ENCODE measurements at places on chromosomes 6 and 20. TPM values are rescaled to one million over a fixed set of nuclear protein-coding genes. Genes with fewer than 3 reads are reported as not detected.

The SLC22A2 gene
- 12.8 TPM for polyA plus RNA-seq

DNA sequence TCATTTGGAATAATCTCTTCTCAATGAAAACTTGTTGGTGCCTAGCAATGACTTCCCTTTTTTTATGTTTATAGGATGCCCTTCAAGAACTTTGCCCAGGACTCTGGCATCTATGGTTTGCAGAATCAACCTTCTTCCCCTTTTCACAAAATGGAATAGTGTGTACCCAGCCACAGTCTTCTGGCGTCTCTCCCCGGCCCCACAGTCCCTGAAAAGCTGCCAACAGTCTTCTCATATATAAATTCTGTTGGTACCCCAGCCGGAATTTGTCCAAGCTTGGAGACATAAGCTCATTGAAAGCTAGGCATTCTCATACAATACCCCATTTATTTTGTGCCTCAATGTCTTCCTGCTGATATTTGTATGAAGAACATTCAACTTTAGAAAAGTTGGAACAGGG is 26.4 kb upstream of the MCM3 start:
- DNase-seq = no peak

The ARMC2 gene
- 10.9 TPM for polyA plus RNA-seq

The RIPOR3 gene
- polyA plus RNA-seq = 6.9 TPM

DNA sequence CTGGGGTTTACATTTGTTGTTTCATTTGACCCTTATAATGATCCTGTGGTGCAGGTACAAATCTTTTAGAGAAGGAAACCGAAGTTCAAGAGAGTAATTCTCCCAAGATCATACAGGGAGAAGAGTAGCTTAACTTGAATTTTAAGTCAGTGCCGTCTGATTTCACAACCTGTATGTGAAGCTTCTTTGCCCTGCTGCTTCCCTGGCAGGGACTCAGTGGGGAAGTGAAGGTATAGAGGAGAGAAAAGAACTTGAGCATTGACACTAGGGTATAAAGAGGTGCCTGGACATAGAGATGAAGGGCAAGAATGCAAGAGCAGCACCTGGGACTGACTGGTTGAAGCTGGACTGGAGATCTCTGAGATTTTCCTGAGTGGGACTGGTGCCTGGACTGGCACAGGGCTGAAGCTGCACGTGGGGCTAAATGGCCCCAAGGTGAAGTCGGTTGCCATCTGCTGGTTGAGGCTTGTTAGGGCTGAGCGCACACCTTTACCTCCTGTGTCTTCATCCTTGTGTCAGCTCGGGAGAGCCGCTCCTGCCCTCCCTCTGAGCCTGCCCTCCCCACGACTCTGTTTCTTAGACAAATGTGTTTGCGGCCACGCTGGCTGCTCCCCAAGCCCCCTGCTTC is 41.8 kb downstream of the FARS2 start:
- no peak for DNase-seq

DNA sequence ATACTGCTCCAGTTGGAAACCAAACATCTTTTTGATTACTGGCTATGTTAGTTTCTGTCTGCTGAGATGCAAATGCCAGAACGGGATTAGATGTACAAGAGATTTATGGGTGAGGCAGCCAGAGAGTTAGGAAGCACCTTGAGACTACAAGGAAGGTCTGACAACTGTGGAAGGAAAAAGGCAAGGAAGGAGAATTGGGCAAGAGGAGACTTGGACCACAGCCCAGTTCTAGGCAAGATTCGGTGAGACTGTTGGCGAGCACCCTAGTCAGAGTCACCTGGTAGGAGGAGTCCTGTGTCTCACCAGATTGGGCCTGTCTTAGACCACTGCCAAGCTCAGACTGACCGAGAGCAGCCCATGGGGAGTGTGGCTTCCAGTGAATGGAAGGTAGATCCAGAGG is 91.8 kb upstream of the F13A1 start:
- no peak for DNase-seq

DNA sequence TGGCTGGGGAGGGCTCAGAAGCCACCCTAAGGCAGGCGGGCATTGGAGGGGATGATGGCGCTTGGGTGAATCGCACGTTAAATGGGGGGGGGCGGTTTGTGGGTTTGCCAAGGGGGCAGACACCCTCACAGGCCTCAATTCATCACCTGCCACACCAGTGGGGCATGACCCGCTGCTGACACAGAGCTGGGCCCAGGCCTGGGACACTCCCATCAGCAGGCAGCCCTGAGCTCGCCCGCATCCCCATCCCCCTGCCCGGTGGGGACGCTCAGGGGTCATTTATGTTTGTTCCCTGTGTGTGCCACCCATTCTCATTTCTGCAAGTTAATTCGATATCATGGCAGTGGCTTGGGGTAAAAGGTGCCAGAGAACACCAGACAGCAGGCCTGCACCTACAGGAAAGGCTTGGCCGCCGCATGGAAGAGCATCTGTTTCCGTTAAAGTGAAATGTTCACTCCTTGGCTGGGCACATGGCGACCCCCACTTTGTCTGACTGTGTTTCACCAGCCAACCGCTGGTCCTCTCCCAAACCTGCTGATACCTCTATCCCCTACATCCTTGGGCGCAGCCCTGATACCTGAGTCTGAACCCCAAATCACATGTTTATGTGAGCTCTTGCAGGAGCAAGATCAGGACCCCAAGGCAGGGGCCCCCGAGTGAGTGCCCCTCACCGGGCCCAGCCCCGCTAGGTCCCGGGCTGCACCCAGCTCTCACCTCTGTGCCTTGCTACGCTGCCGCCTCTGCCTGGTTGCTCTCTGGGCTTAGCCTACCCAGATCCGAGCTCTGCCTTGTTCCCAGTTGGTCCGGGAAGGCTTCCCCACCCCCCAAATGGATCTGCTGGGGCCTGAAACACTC is 248.8 kb downstream of the TAF4 start:
- DNase-seq = no peak

The OLIG3 gene
- not detected for polyA plus RNA-seq

The C20orf204 gene
- polyA plus RNA-seq = 0.43 TPM

DNA sequence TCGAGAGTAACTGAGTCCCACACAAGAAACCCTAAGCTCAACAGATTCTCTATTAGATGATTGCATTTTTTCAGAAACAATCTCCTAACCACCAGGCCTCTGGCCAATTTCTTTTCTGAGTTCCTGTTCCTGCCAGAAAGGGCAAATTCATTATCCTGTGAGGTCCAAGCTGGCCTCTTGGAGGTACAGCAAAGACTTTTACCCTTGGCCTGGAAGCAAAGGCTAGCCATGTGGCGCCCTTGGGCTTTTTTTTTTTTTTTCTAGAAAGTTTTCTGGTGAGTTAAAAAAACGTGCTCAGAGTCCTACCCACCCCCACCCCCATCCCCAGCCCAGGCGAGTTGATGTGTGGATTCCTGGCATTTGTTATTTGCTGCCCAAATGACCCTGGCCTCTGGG is 59.0 kb upstream of the EEF1A1 start:
- no peak for DNase-seq

- DNase-seq = no peak
Observed at GRCh38 chr6:45386501-45386900, 8.8 kb upstream of the SUPT3H start.

The TCF15 gene
- 1.3 TPM for polyA plus RNA-seq

The NAPB gene
- 17.5 TPM for polyA plus RNA-seq

The FAM83D gene
- polyA plus RNA-seq = 14.3 TPM

- DNase-seq = no peak
Observed at GRCh38 chr6:30344191-30344867, 627 bp upstream of the RPP21 start.

- DNase-seq = no peak
Observed at GRCh38 chr6:1535295-1535694, 74.4 kb upstream of the FOXC1 start.

- no peak for DNase-seq
Observed at GRCh38 chr6:50591135-50591534, 122.2 kb upstream of the TFAP2D start.

- peak; percentile 44 for DNase-seq
Observed at GRCh38 chr6:113903666-113904330, 46.7 kb downstream of the MARCKS start.

- no peak for DNase-seq
Observed at GRCh38 chr6:166360243-166361076, 18.1 kb upstream of the SFT2D1 start.

DNA sequence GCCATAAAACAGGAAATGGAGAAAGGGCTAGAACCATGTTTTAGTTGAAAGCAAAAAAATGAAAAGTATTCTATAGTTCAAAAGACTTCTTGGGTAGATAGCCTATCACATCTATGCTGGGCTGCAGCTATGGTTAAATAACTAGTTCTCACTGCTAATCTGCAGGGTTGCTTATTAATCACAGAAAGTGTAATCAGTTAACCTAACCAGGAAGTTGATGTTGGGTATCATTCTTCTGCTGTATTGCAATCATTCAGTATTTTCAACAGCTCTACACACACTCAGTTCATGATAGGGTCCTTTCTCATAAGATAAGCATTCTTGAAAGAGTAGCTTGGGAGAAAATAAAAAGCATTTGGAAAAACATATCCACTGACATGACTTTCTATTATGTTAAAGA is 135.2 kb upstream of the TCF21 start:
- DNase-seq = no peak

The CST5 gene
- polyA plus RNA-seq = 0.47 TPM

- peak; percentile 39 for DNase-seq
Observed at GRCh38 chr6:121430514-121431460, 4.7 kb upstream of the GJA1 start.

DNA sequence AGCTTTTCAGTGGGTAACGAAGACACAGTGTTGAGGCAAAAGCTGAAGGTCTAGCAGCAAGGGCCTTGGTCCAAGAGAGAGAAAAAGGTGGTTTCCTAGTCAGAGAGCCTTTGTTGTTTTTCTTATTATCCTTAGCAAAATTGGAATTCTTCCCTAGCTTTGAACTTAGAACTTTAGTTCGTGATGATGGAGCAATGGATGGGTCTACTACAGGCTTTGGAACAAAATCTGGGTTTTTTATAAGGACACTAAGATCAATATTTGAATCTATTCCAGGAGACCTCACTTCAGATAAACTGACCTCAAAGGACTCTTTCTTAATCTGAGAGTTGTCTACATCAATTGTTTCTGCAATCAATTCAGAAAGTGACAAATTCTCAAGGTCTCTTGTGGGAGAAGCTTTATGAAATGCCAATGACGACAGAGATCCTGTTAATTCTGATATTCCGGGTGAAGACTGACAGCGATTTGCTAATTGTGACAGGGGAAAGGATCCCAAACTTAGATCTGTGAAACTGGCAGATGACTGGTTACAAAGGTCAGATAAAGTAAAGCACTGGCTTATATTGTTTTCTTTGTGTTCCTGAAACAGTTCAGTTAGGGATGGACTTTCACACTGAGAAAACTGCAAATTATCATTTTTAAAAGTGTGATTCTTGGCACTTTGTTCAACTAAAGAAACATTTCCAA is 17.7 kb downstream of the HBS1L start:
- DNase-seq = no peak

The IL20RA gene
- 1.7 TPM for polyA plus RNA-seq

DNA sequence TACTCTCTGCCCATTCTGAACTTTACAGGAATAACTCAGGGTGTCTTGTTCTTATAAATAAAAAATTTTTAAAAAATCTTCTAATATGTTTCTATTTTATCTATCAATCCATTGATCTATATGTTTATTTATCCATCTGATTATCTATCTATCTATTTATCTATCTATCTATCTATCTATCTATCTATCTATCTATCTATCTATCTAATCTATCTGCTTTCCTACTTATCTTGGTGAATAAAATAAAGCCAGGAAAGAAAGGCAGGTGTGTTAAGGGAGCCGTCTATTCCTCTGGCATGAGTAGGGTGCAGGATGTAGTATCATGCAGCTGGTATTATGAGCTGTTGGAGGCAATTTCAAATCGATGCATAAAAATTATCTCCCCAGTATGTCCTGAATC is 153.0 kb downstream of the FOXA2 start:
- no peak for DNase-seq

The WFDC12 gene
- not detected for polyA plus RNA-seq

GRCh38 chr6:143376375-143376774 is 74.1 kb downstream of the ADAT2 start:
- DNase-seq = no peak

The HLA-F gene
- 5.5 TPM for polyA plus RNA-seq

- no peak for DNase-seq
Observed at GRCh38 chr6:159098636-159099106, 53.9 kb upstream of the TAGAP start.

The CHRNA4 gene
- polyA plus RNA-seq = 5.0 TPM

DNA sequence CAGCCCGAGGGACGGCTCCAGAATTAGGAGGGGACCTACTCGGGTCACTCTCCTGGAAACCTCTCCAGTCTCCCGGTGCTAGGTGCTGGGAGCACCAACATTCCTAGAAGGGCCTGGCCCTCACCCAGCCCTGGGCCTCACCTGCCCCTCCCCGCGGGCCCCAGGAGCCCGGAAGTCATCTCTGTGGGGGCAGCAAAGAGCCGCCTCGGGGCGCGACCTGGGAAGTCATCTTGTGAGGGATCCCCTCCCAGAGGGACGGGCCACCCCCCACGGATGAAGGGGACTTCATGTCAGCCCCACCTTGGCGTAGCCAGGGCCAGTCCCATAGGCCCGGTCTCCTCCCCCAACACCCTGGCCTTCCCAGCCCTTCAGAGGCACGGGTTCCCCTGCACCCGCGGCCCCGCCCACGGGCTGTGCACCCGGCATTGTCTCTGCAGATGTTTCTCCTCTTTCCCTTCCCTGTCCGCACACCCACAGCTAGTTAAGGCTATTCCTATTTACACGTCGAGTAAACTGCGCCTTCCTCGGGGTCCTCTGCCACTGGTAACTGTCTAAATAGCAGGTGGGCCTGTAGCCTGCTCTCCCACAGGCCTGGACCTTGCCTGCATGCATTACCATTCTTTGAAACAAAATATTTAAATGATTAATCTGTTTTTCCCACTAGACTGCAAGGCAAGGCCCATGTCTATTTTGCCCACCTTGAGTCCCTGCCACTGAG is 896 bp upstream of the RNASET2 start:
- no peak for DNase-seq

DNA sequence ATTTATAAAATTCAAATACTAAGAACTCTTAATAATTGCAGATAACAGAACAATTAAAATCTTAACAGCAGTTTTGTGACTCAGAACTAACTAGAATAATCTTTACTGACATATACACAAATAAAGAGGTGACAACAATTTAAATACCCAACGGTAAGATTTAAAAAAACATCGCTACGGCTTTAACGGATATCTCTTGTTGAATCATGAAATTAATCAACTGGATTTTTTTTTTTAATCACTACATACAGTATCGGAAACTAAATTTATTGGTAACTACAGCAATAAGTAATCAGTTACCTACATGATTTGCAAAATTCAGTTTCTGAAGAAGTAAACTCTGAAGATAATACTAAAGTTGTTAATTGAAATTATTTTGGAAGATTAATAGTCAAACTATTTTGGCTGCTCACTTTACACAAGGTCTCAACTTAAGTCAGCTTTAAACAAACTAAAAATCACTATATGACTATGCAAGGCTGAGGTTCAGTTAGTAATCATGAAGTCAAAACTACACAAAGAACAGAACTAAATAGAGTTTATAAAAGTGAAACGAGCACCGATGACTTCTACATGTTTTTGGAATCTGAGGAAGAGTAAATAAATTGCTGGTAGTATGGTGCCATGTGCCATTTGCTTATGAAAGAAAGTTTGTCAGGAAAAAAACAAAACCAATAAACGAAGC is 128.8 kb downstream of the HUS1B start:
- no peak for DNase-seq

The PGC gene
- polyA plus RNA-seq = not detected

GRCh38 chr6:32076321-32076809 is 32.8 kb downstream of the TNXB start:
- no peak for DNase-seq

Data from right renal cortex interstitium (tissue), 3 donors.